ENCODE measurements at places on chromosomes 2 and 18.

DNA sequence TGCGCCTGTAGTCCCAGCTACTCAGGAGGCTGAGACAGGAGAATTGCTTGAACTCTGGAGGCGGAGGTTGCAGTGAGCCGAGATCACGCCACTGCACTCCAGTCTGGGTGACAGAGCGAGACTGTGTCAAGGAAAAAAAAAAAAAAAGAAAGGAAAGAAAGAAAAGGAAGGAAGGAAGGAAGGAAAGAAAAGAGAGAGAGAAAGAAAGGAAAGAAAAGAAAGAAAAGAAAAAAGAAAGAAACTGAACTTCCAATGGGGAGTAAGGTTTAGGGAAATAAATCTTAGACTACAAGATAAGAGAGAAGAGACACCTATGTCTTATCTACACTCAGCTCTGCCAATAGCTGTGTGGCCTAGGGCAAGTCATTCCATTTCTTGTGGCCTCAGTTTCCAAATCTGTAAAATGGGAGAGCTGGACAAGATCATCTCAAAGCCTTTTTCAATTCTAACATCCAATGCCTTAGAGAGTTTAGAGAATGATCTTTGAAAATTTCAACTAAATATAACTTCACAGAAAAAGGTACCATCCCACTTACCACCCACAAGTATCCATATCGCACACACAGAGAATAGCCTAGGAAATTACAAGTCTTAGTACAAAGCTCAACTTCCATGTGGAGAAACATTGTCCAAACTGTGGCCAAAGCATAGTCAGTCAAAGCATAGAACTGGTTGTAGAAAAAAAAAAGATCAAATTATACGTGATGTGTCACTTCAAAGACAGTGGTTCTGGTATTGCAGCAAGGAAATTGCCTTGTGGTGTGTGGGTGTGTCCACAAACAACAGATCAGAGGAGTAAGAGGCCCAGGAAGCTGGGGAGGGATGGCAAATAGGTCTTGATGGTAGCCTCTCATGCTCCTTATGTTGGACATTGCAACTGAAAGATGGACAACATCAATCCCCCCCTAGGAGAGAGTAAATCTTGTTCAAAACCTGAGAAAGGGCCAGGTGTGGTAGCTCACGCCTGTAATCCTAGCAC is 42.4 kb downstream of the SLC14A2 start:
- DNase-seq = no peak

DNA sequence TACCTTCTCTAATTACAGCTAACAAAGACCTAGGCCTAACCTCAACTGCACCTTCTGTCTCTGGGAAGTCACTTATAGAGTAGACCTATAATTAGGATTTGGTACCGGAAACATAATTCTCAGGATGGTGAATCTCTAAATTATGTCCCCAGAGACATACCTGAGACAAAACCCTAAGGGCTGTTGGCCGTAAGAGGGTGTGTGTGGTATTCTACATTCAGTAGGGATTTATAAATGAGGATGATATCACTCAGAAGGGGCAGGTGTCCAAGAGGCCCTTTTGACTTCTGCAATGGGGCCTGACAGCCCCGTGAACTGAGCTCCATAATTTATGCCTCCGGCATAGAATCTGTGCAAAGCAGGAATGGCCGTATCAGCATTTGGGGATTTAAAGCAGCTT is 13.5 kb upstream of the DARS1 start:
- DNase-seq = no peak

DNA sequence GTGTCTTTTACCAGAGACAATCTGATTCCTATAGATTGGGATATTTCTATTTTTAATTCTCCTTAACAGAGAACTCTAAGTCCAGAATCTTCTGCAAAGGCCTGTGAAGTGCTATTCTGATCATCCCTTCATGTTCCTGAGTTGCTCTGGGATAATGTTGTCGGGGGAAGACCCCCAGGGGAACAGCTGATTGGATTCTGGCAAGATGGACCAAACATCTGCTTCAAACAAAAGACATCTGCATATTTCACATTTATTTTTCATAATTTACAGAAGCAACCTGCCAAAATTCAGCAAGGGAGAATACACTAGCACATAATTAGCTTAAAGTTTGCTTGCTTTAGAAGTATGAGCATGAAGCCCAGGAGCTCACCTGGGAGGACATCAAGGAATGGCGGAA is 116.0 kb upstream of the ETAA1 start:
- no peak for DNase-seq

- no peak for DNase-seq
Observed at GRCh38 chr2:68256093-68256450, 3.7 kb upstream of the PPP3R1 start.

DNA sequence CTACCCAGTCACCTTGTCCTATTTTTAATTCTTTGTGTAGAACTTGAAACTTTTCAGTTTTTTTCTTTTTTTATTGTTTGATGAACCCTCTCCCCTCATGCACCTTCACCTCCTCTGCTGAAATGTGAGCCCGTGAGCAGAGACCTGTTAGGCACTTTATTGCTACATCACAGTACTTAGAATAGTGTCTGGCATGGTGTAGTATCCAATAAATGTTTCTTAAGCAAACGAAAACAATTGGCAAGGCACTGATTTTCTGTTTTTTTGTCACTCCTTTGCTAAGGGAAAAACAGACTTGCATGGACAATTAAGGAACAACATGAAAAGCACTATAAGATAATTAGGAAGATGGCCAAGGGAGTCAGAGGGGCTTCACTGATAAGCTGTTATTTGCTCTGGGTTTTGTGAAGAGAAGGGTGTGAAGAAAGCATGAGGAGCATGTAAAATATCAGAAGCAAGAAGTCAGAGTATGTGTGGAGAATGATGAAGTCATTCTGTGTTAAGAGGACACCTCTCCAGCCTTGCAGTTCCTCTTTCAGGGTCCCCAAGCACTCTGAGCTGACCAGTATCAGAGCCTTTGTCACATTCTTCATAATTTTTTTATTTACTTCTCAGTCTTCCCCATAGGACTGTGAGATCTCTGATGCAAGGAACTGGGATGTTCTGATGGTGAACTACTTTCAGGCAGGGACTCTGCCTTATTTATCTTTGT is 99.7 kb upstream of the CAVIN2 start:
- no peak for DNase-seq

DNA sequence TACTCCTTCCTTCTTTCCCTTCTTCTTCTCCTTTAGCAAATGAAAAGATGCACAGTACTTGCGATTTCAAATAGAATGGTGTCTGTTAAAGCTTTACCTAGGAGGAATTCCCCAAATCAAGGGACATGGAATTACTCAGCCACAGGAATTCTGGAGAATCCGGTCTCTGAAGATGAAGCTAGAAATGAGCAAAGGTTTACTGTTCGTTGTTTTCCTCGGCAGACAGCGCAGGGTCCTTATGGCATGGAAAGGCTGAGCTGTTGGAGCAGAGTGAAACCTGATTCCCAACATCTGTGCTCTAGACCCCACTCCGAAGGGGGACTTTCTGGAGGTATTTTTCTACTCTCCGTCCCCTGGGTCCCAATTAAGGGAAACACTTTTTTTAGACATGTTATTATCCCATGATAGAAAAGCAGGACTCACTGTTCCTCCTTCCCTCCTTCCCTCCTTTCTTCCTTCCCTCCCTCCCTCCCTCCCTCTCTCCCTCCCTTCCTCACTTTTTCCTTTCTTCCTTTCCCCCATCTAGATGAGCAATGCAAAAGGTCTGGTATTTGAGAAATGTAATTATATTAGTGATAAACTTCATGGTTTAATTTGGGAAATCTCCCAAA is 47.1 kb downstream of the CDCA7 start:
- DNase-seq = no peak

DNA sequence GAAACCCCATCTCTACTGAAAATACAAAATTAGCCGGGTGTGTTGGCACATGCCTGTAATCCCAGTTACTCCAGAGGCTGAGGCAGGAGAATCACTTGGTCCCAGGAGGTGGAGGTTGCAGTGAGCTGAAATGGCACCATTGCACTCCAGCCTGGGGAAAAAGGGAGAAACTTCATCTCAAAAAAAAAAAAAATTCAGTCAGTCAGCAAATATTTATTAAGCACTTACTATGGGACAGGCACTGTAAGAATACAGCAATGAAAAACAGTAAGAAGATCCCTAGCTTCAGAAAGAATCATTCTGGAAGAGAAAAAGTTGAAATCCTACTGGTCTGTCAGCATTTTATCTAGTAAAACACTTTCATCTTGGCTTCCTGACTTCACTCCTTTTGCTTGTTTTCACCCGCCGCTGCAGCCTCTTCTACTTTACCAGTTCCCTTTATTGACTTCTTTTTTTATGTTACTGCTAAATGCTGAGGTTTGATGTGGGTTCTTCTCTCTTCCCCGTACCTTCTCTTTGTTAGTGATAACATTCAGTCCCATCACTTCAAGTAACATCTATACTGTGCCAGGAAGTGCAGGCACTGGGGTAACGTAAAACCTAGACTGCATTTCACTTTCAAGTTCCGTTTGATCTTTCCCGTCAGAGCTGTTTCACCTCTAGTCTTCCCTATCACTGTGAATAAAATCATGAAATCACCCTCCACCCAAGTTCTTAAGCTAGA is 10.8 kb upstream of the TAF4B start:
- DNase-seq = peak; percentile 57

DNA sequence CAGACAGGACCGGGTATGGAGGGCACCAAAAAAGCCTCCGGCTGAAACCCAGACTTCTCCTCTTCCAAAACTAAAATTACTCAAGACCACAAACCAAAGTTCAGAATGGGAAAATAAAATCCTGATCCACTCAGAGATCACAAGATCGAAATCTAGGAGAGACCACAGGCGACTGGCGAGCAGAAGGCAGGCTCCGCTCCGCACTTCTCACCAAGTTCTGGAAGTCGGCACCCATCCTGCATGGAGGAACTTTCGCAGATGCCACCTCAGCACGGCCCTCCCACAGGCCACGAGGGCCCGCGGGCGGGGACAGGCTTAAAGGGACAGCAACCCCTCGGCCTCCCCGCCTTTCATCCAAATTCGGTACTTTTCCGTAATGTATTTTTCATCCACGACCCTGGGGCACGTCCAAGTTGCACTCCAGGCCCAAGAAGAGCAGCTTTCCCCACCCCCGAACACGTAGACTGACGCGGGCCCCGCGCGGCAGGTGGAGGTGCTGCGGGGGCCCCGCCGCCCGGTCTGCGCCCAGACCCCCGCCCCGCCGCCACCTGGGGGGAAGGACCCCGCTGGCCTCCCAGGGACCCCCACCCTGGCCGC is 43.7 kb downstream of the HDLBP start:
- DNase-seq = no peak

DNA sequence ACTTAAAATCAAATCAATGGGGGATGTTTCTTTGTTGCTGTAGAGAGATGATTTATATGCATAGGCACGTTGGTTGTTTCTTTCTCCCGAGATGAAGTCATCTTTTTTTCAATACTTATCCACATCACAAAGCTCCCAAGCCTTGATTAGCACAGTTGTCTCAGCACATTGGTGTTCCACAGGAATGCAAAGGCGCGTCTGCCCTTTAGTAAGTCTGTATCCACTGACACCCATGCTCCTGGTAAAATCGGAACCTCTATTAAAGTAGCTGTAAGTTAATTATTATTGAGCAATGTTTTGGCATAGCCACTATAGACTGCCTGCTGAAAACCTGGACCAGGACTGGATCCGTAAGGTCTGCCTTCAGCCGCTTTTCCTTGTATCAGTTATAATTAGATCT is 77.6 kb upstream of the RBM44 start:
- no peak for DNase-seq

DNA sequence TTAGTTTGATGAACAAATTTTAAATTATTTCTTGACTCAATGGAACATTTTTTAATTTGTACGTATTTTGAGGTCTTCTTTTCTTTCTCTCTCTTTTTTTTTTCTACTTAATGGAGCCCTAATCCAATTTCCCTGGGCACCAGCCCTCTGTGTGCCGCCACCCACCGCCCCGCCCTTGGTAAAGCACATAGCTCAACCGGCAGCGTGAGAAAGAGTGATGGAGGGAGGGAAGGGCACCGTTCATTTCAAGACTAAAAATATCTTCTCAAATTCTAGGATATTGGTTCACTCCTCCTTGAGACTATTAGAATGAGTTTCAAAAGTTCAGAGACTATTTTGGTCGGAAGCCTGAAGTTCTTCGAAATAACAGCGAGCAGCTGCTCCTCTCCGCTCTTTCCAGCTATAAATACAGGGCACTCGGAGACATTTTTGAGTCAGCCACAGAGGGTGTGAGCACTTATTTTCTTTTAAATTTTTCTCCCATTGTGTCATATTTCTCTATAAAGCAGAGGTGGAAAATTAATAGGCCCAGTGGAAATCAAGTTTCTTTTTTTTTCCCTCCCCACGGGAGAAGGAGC is 731.7 kb upstream of the ID2 start:
- no peak for DNase-seq

- DNase-seq = peak; percentile 20
Observed at GRCh38 chr18:37294951-37295350, 270.6 kb downstream of the CELF4 start.

DNA sequence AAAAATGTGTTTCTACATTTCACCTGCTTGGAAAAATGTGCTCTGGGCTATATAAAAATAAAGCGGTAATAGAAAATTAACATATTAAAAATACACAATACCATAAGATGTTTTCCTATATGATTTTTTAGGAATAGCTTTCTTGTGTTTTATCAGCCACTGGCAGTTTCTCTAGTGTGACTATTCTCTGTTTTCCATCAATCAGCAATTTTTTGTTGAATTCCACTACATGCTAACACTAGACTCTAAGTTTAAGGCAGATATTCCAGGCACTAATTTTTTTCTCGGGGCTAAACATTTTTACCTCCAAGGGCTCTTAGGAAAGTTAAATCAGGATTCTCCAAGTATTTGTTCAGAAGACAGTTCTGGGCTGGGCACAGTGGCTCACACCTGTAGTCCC is 140.5 kb downstream of the SPHKAP start:
- no peak for DNase-seq

GRCh38 chr2:38038682-38039081 is 37.3 kb downstream of the CYP1B1 start:
- no peak for DNase-seq

DNA sequence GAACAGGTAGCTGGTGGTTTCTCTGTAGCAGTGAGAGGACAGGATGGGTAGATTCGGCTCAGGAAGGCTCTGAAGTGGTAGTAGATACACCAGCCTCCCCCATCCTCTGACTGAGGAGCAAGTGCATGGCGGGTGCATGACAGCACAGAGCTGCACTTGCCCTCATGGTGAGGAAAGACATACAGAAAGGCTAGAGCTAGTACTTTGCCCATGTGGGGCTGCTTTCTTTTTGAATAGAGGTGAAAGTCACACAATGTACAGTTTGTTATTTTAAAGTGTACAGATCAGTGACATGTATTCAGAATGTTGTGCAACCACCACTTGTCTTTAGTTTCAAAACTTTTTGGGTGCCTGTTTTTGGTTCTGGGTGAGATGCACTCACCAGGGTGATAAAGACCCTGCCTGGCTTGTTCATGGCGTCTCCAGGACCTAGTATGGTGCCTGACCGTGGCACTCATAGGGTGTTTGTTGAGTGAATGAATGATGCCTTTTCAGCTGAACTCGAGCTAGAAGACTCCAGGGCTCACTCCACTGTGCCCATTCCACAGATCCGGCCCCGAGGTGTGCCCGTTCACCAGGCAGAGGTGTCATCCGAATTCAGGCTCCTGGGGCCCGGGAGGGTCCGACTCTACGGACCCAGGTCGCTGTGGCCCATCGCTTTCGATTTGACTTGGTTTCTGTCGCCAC is 421 bp upstream of the VAMP5 start:
- DNase-seq = no peak

GRCh38 chr2:69779258-69780001 is 37.5 kb downstream of the ANXA4 start:
- no peak for DNase-seq

GRCh38 chr2:223365158-223365679 is 236.9 kb downstream of the SCG2 start:
- no peak for DNase-seq

GRCh38 chr2:189639007-189639609 is 22.2 kb upstream of the ASNSD1 start:
- no peak for DNase-seq

GRCh38 chr2:84393829-84394228 is 65.3 kb downstream of the SUCLG1 start:
- DNase-seq = no peak

Data from NAMALWA (cell line).